Hematopoietic multipotent progenitor cell treated with erythropoietin and hydrocortisone succinate and interleukin-3 and kit ligand, for 4 days (in vitro differentiated cells): ENCODE measurements at places on chromosomes 11 and 22.
A peak's percentile ranks its signal among the peaks of the same experiment; 100 is the strongest.

- no peak for DNase-seq
Measured at GRCh38 chr22:46471901-46472721, 65.3 kb downstream of the CELSR1 start.

DNA sequence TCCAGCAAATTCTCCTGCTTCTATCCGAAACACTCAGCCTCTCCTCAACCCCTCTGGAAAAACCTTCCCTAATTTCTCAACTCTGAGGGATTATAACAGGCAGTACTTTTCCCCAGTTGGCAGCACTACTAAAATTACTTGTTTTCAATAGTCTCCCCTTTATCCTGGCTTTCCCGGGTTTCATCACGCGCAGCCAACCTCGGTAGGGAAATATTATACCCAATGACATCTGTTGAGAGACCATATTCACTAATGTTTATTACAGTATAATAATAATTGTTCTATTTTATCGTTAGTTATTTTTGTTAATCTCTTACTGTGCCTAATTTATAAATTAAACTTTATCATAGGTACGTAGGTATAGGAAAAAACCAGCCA lies 330 bp upstream of the POLD3 start:
- no peak for DNase-seq

DNA sequence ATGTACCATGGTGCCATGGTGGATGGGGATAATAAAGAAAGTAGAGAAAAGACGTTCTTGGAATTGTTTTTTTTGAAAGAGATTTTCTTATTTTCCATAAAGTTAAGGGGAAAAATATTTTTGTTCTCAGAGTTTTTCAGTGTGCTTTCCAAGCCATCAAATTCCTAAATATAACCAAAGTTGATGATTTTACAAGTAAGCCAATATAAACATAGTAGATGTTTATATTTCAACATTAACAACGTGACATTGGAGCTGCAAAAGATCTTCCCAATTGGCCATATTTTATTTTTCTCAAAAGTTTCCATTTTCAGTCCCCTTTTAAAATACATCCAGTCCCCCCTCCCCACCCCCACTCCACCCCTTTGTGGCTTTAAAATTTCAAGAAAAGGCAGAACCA lies 80.9 kb upstream of the PICALM start:
- no peak for DNase-seq

DNA sequence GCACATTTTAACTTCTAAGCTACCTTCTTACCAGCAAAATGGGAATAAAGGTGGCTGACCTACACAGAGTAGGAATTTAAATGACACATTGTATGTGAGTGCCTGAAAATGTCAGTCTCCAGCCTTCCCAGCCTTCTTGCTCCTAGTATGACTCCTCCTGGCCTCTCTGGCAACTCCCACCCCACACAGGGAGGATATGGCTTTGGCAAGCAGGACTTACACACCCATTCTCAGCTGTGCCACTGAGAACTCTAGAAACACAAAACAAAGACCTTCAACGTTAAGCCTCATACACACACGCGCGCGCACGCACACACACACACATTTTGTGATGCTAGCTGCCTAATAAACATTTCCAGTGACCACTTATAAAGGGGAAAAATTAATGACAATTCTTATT lies 65.8 kb downstream of the PACSIN2 start:
- no peak for DNase-seq

GRCh38 chr11:111019871-111020670 lies 225.5 kb upstream of the POU2AF2 start:
- peak; percentile 18 for DNase-seq

DNA sequence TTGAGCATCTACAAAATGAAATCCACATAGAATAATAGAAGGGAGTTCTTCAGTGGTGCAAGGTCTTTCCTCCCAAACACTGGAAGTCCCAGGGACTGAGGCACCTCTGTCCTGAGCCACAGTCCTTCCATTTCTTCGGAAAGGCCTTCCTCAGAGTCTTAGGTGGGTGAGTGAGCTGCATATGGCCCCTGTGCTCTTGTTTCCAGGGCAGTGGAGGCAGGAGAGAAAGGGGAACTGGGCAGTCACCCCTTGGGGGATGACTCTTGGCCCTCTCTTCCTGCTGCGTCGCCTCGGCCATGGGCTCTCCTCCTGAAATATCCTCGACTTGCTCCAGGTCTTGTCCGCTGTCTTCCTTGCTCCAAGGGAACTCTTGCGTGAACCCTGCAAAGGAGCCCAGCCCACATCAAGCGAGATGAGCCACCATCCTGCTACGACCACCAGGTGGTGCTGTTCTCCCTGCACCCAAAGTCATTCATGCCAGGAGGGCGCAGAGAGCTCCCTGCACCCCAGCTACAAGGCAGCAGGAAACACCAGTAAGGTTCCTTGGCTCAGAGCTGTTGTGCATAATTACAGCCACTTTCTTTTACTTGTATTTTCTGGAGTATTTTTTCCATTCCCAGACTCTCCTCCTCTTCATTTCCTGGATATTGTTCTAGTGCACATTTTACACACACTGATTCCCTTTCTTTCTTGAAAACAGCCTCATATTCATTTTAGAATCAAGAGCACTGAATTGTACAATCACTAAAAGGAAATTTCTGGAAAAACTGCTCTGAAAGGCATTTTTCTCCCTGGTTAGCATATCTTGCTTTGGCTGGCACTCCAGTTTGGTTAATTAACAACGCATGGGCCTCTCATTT lies 397.8 kb downstream of the OPCML start:
- DNase-seq: peak; percentile 84

DNA sequence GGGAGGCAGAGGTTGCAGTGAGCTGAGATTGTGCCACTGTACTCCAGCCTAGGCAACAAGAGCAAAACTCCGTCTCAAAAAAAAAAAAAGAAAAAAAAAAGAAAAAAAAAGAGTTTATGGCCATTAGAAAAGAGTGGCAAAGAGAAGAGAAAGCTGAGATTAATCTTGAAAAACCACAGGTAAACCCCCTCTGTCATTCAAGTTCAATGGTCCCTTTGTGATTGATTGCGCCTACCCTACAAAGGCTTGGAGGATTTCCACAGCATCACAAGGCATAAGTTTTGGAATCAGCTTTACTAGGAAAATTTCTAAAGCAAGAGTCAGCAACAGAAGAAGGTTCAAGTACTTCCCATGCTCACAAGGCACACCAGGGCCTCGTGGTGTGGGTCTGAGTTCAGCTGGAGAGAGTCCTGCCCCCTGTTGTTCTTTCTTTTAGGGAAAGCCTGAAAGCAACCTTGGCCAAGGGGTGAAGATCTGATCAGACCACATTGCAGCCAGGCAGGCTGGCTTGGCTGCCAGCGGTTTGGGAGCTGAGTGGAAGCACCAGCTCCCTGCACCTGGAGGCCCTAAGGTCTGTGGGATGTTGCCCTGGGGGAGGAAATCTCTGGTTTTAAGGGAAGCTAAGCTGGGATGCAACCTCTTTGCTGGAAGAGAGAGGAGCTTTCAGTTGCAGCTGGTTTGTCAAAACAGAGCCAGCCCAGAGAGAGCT lies 41.8 kb downstream of the SLN start:
- DNase-seq: no peak

GRCh38 chr11:126914941-126915340 lies 85.6 kb downstream of the KIRREL3 start:
- DNase-seq: no peak

DNA sequence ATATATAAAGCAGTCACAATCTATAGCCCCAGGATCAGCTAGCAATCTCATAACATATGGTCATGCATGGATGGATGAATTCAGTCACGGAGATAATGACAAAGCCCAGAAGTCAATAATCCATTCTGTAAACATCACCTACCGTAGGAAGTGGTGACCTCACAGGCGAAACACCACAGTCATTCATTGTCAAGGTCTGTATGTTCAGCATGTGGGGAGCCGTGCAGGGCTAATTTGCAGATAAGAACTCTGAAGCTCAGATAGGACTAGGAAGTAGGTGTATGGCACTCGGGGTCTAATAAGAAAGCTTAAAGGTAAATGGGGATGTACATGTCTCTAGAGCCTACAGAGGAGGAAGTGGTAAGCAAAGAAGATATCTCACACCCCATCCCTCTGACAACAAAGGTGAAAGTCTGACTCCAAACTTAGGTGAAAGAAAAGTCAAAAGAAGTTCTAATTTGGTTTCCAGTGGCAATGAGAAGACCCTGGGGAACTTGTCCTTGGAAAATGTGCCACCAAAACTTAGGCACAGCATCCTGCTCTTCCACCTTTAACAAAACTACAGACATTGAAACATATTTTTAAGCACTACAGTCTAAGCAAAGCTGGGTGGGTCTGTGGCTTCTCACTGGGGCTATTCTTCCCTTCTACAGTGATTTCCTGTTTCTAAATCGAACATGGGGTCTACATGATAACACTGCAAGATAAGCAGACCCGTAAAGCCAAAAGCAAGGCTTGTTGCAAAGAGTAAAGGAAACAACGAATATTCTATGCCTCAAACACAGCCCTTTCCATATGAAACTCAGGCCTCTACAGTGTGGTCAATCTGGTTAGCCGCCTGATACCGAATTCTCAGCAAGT lies 5.2 kb downstream of the CRTAM start:
- DNase-seq: peak; percentile 56

- DNase-seq: no peak
Measured at GRCh38 chr11:55572548-55572947, 620 bp downstream of the OR4C16 start.
